ENCODE measurements at places on chromosomes 11 and 22.

GRCh38 chr11:131785801-131786200, 415.4 kb downstream of the NTM start:
- no peak for DNase-seq

DNA sequence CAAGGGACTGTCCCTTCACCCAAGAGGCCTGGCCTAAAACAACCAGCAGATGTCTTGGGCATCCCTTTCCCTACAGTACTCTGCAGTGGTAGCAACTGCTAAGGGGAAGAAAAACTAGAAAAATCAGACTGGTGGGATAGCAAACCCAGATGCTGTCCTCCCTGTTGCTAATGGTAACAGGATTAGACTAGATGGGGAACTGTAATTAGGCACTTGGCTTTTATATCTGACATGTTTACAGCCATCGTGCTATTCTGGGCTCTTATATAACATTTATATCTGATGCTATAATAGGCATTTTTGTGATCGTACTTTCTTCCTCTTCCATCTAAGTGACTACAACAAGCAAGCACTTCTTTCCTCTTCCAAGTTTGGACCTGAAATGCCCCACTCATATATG, 316.7 kb downstream of the DLG2 start:
- no peak for DNase-seq

DNA sequence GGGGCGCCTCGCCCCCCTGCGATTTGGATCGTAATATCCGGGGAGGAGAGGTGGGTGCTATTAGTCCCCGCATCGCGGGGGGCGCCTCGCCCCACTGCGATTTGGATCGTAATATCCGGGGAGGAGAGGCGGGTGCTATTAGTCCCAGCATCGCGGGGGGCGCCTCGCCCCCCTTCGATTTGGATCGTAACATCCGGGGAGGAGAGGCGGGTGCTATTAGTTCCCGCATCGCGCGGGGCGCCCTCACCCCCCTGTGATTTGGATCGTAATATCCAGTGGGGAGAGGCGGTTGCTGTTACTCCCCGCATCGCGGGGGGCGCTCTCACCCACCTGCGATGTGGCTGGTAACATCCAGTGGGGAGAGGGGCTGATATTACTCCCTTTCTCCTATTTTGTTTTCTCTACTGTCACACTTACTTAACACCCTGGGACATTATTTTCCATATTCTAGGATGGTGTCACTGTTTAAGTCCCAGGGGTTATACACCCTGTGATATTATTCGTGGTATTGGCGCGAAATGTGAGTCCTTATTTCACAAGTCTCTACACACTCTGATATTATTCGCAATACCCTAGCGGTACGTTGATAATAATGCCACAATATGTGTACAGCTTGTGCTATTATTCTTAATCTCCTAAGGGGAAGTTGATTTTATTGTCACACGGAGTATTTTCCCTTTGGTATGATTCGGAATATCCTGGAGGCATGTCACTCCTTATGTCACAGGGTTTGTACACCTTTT, 57.8 kb upstream of the ALDH3B2 start:
- no peak for DNase-seq

DNA sequence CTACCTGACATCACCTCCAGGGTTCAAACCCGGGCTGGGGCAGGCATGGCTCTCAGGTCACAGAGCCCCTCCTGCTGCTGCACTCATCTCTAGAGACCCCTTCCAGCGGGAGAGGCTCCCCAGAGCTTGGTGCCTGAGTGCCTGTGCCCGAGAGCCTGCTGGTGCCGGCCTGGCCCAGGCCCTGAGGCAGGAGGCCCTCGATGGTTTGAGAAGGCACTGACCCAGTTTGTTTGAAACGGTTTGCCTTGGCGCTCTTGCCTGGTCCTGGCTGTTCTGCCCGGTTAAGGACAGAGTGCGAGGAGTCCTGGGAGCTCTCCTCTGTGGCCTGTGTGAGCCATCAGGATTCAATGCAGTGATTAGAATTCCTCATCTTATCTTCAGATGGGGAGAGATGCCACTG, 88.9 kb downstream of the TBC1D22A start:
- no peak for DNase-seq

DNA sequence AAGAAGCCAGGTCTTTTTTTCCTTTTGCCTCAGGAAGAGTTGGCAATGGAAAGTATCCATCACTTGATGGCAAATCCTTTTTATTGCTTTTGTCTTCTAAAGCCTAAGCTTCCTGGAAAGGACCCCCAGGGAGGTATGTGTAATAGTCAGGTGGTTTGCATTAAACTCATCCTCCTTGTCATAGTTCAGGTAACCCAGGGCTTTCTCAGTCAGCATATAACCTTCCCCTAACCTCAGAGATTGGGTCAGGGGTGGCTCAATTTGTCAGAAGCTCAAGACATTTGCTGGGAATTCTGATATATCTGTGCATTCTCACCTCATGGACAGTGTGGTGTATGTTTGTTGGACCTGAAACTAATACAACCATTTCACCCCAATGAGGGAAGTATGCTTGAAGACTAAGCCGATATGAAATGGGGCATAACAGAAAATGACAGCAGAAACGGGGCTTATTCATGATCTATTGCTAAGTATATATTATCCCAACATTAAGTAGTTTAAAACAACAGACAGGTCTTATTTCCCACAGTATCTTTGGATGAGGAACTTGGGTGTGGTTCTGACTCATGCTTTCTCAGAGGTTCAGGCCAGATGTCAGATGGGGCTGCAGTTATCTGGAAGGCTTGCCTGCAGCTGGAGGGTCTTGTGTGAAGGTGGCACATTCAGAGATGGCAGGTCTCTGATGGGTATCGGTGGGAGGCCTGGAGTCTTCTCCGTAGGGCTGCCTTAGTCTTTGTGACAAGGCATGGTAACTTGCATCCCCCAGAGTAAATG, 135.8 kb upstream of the SPON1 start:
- DNase-seq, result no peak

DNA sequence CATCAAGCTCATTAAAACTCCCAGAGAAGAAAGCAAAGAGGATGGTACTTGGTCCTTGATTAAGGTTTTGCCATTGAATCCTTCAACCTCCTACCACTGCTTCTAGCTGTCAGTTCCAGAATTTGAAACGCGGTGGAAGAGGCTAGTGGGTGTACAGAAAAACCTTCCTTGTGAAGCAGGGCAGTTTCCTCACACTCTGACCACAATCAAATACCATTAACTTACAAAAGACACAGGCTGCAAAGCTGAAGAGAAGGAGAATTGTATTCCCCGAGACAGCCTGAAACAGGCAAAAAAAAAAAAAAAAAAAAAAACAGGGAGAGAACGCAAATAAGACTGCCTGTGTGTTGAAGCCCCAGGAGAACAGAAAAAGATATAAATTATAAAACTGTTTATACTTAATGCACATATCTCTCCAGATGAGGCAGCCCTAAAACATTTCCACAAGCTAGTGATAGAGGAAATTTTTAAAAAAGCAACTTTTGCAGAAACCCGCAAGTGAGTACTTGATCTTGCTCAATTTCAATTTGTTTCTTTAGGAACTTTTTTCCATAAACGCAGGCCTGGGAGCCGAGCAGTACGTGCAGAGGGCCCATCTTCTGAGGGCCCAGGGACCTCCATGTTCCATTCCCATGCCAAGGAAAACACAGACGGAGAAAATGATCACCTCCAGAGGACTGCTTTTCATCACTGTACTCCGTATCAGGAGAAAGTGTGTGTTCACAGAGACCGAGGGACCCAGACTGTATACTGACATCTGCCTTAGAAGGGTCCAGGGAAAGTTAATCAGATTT, 218.7 kb upstream of the BLID start:
- no peak for DNase-seq

- no peak for DNase-seq
Observed at GRCh38 chr11:36151933-36152580, 137.2 kb downstream of the COMMD9 start.

DNA sequence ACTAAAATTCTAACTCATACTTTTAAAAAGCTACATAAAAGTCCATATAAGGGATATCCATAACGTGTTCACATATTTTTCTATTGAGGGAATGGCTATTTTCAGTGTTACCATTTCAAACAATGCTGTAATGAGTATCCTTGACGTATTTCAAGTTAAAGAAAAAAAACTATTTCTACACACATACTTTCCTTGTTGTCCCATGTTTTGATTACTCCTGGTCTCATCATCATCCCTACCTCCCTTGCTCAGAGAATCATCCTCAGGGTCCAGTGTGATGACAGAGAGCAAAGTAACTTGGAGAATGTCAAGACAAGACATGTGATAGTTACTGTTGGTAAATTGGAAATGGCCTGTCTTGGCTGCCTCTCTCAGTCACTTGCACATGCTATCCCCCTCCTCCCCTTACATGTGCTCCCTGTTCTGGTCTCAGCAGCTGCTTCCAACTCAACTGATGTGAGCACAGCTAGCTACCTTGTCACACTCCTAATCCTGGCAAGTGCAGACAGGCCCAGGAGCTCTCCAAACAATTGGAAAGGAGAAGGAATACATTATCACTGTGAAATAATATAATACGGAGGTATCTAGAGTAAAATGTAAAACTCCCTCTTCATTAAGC, 21.8 kb downstream of the NUMA1 start:
- DNase-seq, result no peak

DNA sequence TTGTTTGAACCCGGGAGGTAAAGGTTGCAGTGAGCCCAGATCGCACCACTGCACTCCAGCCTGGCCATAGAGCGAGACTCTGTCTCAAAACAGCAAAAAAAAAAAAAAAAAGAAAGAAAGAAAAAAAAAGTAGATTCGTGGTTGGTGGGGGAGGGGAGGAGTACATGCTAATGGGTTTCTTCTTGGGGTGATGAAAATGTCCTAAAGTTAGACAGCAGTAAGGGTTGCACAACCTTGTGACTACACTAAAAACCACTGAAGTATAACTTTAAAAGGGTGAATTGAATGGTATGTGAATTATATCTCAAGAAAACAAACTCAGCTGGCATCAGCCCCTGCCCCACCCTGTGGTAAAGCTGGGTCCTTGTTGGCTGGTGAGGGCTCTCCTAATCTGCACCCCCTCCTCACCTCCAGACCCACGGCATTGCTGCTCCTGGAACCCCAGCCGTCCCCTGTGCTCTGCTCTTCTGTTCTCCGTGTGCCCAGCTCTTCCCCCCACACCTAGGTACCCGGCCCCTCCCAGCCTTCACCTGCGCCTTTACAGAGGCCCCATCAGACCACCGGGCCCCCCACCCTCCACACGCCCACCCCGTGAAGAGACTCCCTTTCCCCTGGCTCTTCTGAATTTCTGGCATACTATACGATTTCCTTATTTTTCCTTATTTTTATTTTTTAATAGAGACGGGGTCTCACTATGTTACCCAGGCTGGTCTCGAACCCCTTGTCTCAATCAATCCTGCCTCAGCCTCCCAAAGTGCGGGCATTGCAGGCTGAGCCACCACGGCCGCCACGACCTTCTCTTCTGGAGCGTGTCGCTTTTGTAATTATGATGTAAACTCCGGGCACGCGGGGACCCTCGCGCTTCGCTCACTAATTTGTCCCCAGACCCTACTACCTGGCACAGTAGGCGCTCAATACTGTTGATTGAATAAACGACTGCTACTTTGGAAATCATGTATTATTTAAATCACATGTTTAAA, 924 bp upstream of the FADD start:
- no peak for DNase-seq

DNA sequence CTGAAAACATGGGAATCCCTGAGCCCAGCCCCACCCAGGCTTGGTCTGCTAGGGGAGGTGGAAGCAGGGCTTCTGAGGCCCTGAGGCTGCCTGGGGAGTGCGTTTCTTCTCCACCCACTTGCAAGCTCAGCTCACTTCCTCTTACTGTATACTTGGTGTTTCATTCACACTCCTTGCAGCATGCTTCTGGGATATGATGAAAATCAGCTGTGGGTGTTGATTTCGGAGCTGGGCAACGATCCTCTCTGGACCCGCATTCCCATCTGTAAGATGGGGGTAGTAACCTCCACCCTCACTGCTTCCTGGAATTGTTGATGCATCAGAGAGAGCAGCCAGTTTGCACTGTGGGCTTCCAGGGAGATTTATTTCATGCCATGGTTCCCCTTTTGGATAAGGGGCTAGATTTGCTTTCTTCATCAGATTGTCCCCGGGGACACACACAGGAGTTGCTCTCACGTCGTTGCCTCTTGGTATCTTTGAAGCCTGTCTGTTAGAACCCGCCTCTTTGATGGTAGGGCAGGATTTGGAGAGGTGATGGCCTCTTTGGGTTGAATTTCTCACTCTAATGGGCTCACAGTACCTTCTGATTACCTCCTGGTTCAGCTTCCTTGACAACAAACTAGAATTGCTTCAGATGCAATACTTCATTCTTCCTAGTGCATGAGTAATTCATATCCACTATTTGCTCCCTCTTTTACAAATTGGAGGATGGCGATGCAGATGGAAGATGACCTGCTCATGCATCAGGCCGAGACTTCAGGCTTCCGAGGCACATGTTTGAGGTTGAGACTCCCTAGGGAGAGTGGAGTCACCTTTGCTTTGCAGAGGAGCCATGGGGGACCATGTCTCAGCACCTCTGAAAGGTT, 40.4 kb downstream of the BCR start:
- no peak for DNase-seq

GRCh38 chr11:113805640-113806039, 26.0 kb downstream of the CLDN25 start:
- DNase-seq, result no peak

DNA sequence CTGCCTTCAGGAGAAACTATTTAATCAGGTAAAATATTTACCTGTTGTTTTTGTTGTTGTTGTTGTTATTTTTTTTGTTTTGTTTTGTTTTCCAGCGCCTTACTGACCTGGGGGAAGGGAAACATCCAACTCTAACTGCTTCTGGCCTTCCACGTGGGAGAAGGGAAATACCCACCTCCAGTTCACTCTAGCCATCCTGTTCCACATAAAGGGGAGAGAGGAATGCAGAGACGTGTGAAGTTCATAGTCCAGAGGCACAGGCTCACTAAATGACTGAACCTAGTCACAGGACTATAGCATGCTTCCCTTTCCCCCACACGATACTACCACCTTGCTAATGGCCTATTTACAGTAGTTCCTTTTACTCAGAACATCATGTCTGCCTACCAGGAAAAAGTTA, 72.4 kb upstream of the VSTM5 start:
- DNase-seq, result no peak

- no peak for DNase-seq
Observed at GRCh38 chr11:46259971-46260560, 17.4 kb upstream of the CREB3L1 start.

- no peak for DNase-seq
Observed at GRCh38 chr22:40434106-40434505, 63.7 kb downstream of the SGSM3 start.

- no peak for DNase-seq
Observed at GRCh38 chr11:1783725-1784529, 20.2 kb upstream of the CTSD start.

- DNase-seq, result no peak
Observed at GRCh38 chr11:97908354-97908753, 1112.4 kb upstream of the CNTN5 start.

DNA sequence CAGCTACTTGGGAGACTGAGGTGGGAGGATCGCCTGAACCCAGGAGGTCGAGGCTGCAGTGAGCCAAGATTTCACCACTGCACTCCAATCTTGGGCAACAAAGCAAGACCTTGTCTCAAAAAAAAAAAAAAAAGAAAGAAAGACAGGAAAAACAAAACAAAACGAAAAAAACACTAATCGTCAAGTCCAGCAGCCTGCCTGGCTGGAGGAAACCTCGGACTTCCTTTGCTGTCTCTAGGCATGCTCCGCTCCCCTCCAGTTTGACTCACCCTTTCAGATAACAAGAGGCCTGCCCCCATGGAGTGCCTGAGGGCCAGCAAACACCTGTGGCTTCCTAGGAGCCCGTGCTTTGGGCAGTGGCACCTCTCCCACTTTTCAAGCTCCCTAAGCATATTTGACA, 28.8 kb upstream of the CHKA start:
- DNase-seq, result no peak

GRCh38 chr22:44129619-44129976, 51.1 kb upstream of the PARVG start:
- no peak for DNase-seq

- DNase-seq, result no peak
Observed at GRCh38 chr11:74678591-74679512, 52.4 kb downstream of the CHRDL2 start.
